ENCODE measurements at places on chromosomes 1 and 21.

DNA sequence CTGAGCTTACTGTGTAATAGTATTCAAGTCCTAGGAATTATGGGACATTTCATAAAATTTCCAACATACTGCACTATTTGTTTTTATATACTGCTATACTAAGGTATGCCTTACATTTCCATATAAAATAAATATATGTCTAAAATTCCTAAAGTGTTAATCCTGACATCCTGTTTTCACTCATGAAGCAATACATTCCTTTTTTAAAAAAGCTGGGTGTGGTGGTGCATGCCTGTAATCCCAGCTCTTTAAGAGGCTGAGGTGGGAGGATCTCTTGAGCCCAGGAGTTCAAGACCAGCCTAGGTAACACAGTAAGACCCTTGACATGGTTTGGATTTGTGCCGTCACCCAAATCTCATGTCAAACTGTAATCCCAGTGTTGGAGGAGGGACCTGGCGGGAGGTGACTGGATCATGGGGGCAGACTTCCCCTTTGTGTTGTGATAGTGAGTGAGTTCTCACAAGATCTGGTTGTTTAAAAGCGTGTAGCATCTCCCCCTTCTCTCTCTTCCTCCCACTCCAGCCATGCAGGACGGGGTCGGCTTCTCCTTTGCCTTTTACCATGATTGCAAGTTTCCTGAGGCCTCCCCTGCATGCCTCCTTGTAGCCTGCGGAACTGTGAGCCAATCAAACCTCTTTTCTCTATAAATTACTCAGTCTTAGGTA is 5.8 kb downstream of the CDC42BPA start:
- DNase-seq = no peak

DNA sequence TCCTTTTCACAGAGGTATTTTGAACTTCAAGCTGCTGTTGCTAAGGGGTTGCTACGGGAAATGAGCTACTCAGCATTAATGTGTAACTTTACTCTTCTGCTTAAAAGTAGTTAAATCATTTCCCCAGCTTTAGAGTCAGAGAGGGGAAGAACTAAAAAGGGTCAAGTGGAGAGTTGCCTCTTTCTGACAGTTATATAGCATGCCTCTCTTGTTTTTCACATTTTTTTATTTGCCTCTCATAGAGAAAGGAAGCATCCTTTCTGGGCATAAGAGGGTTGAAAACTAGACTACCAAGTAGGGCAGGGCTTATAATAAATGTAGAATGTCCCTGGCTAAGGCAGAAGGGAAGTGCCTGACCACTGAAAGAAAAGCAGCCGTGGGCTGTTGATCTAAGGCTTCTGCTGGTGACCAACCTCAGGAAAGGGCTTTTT is 10.1 kb upstream of the ELAVL4 start:
- DNase-seq = no peak

DNA sequence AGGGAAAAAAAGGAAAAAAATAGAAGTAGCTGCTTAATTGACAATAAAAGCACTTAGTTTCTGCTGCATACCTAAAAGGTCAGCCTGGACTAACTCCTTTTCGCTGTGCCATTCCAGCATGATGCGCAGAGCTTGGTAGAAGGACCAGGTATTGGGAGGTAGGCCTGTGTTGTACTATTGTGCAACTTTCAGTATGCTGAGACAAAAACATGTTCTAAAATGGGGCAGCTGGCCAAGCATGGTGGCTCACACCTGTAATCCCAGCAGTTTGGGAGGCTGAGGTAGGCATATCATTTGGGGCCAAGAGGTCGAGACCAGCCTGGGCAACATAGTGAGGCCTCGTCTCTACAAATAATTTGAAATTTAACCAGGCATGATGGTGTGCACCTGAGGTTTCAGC is 15.0 kb upstream of the SCCPDH start:
- no peak for DNase-seq

- no peak for DNase-seq
Measured at GRCh38 chr1:176225479-176225875, 18.4 kb upstream of the COP1 start.

GRCh38 chr1:114355240-114355639 is 155.8 kb downstream of the TRIM33 start:
- no peak for DNase-seq

DNA sequence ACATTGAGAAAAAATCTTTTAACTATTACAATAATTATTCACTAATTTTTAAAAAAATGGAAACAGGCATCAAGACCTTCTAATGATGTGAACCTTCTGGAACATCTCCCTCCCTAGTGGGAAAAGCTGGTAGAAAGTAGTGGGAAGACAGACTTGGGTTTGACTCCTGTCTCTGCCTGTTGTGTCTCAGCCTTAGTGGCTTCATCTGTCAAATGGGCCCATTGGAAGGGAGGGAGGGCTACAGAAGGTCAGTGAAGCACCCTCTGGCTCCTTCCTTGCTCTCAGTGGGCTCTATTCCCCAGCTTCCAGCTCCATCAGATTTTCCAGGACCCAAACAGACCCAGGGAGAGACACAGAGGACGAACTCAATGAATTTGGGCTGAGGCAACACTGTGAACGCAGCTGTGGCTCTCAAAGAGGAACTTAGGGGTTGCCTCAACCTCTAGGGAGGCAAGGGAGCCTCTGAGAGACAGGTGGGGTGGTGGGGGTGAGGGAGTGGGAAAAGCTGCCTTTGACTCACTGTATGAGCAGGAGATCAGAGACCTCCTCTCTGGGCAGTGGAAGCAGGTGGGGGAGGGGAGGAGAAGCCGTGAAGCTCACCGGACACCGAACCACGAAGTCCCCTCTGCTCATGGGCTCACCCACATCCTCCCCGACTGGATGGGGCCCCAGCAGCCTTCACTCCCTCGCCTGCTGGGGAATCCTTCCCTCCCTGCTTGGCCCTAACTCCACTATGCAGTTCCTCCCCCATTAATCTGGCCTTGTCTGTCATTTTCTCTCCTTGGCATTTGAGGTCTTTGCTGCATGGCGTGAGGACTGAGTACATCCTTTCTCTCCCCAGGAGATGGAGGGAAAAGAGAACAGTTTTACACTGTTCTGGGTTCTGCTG is 4.5 kb downstream of the CNR2 start:
- no peak for DNase-seq

DNA sequence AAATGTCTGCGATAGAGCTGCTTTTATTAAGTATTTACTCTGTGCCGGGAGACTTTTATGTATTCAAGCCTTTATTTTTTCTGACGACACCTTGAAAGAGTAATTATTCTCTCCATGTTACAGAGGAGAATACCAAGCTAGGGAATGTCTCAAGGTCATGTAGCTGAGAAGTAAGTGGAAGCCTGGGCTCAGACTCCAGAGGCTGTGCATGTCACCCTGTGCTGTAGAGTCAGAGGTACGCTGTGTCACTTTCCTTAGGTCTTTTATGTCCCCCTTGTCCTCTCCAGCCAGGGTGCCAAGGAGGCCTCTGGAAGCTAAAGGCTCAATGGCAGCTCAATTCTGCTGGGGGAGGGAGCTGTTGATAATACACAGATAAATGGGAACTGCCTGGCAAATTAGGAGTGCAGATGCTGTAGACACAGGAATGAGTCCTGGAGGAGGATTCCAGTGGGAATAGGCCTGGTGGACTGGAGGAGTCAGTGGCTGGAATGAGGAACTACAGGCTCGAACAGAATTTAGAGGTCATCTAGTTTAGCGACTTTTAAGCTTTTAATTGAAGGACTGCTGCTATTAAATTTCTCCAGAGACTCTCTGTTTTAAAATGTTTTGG is 9.3 kb upstream of the IL19 start:
- DNase-seq = peak; percentile 24

- no peak for DNase-seq
Measured at GRCh38 chr1:195026792-195027191, 1581.4 kb downstream of the KCNT2 start.

- no peak for DNase-seq
Measured at GRCh38 chr1:232551386-232551785, 78.5 kb downstream of the SIPA1L2 start.

DNA sequence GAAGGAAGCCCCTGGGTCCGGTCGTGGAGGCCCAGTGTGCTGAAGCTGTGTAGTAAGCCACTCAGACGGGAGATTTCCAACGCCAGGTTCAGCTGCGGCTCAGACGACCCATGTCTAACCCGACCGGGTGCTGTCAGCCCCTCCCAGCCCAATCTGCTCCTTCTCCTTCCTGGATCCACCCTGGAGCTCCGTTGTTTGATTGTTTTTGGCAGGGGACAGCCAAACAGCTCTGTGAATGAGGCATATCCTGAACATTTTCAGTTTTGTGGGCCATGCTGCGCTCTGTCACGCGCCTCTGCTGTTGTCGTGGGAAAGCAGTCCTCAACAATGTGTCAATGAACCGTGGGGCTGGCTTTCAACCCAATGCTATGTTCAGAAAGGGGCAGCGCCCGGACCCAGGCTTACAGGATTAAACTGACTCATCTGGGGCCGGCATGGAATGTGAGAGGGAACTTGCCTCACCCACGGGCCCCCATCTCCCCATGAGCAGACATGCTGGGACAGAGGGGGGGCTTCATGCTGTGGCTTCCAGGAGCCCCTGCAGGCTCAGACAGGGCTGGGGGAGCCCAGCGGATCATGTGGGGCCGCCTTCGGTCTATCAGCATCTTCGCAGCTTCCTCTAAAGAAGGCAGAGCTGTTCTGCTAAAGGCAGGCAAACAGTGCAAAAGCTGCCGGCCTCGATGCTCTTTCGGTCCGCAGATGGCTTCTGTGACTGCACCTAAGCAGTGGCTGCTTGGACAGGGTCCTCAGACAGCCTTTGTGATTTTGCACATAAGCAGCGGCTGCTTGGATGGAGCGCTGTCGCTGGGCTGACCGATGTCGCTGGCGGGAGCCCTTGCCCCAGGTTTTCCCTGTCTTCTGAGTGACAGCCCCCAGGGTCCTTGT is 101.7 kb downstream of the RIPK4 start:
- DNase-seq = peak; percentile 64

- DNase-seq = no peak
Measured at GRCh38 chr21:24127651-24128050, 1479.6 kb downstream of the MRPL39 start.

GRCh38 chr1:224045556-224045955 is 68.4 kb upstream of the FBXO28 start:
- no peak for DNase-seq

- DNase-seq = no peak
Measured at GRCh38 chr1:39683591-39684312, 7.5 kb downstream of the HPCAL4 start.

- DNase-seq = no peak
Measured at GRCh38 chr21:44407493-44407892, 47.8 kb upstream of the LRRC3 start.

DNA sequence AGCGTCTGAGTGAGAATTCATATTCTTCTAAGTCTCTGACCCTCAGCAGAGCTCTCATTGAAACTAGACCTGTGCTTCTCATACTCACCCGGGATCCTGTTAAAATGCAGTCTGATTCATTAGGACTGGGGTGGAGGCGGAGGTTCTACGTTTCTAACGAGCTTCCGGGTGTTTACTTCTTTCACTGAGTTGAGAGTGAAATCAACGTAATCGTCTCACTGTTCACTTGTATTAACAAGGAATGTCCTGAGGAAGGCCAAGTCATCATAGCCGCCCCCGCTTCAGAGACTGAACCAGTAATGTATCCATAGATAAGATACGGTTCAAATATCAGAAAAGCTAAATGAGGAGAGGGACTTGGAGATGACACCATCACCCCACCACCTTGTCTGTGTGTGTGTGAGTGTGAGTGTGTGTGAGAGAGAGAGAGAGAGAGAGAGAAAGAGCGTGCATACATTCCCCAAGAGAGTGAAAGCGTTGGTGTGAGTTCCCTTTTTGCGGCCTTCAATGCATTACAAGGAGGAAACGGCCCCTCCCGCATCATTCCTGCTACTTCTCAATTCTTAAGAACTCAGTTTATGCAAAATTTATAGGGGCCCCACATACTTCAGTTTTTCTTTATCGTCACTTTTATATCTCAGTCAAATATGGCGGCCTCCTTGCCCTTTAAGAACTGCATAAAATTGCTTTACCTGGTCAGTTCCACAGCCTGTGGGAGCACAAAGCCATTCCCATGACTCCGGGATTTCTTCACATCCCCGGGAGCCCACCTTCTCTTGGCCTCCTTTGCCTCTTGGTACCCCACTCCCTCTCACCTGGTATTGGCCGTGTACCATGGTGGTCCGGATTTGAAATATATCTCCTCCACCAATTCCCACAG is 19.8 kb downstream of the KMO start:
- no peak for DNase-seq

GRCh38 chr1:180614730-180615129 is 17.1 kb upstream of the XPR1 start:
- DNase-seq = no peak

GRCh38 chr1:116993286-116993685 is 8.3 kb upstream of the CD101 start:
- no peak for DNase-seq

DNA sequence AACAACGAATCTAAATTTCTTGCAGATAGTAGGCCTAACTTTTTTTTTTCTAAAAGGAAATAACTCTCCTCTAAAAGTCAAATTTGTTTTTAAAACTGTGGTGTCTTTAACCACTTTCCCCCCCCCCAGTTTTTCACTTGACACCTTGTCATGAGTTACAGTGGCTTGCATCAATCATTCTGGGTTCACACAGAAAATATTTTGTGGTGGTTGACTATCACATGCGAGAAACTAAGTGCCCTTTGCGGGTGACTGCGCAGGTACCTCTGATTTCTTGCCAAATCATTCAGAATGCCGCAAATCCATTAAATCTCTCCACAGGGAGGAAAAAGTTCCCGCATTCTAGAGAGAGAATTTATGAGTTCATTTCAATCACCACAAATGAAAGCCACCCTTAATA is 23.8 kb upstream of the SAMSN1 start:
- DNase-seq = no peak

DNA sequence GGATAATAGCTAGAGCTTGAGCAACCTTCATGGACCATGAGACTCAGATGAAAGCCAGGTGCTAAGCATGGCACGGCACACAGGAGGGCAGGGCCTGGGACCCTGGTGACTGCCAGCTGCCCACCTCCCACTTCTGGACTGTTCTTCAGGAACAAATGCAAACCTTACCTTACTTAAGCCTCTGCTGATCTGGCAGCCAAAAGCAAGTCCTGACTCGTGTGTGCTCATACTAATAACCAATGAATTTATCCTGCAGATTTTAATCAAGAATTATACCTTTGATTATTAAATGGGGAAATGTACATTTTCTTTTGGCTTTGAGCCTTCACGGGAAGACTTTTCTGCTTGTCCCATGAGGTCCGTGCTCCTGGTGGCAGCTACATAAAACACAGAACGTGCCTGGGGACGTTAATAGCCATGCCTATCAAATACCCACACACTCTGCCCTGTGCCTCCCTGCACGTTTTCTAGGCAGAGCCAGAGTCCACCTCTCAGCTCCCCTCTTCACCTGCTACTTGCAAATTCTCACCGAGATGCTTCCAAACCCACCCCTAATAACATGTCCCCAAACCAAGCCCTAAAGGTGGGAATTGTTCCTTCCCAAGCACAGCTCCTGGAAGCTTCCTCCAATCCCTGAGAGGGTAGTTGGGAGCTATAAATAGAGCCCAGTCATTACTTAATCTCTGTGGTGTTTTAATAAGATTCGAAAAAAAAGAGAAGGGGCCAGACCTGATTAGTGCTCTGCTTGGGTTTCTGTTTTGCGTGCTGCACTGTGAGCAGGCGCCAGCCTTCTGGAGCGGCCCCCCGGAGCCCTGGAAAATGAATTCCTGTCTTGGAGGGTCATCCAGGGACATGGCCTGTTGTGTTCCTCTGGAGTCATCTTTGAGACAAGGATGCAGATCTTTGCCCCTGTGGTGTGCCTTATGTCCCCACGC is 33.5 kb downstream of the SLC1A7 start:
- DNase-seq = peak; percentile 27

GRCh38 chr1:25033030-25033827 is 103.2 kb upstream of the RUNX3 start:
- DNase-seq = no peak

Measured in fibroblast of mammary gland (primary cell).